ENCODE measurements at places on chromosomes 7 and 10. TPM values are rescaled to one million over a fixed set of nuclear protein-coding genes. Genes with fewer than 3 reads are reported as not detected.

The CPVL gene
- total RNA-seq = 1.2 TPM

The UCMA gene
- total RNA-seq = not detected

The CPA4 gene
- total RNA-seq = not detected

The SMO gene
- total RNA-seq = not detected

The NHLRC2 gene
- 26.3 TPM for total RNA-seq

The GFRA1 gene
- total RNA-seq = not detected

DNA sequence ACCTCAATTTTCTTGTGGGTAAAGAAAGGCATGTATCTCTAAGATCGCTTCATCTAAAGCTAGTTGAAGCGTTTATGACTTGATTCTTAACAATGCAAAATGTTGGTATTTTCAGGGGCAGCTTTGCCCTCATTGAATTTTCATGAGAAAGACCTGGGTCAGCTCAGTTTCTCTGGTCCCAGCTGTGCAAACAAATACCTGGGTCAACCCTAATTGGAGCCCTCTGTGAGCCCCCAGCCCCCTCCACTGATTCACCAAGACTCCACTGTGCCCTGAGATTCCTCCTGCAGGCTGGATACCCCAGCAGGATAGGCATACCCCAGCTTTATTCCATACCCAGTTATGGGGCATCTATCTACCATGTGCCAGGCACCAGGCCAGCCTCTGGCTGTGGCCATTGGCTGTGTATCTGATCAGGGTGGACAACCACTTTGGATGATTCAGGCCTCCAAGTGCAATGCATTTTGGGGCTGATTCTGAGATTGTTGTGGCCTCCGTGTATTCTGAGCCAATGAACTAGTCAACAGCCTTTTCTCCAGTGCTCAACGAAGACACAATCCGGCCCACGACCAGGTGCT is 201.9 kb downstream of the MYOF start:
- DNase-seq = no peak

GRCh38 chr7:106452031-106452851 is 167.5 kb upstream of the NAMPT start:
- no peak for DNase-seq

GRCh38 chr10:82277591-82277990 is 402.6 kb downstream of the NRG3 start:
- DNase-seq = no peak

GRCh38 chr10:67224553-67224952 is 298.7 kb downstream of the LRRTM3 start:
- DNase-seq = no peak

GRCh38 chr7:105881439-105881838 is 5.0 kb upstream of the ATXN7L1 start:
- no peak for DNase-seq

- no peak for DNase-seq
Measured at GRCh38 chr7:148964483-148965267, 63.6 kb downstream of the PDIA4 start.

GRCh38 chr10:124273141-124273540 is 145.6 kb downstream of the OAT start:
- DNase-seq = no peak

GRCh38 chr7:9874182-9874581 is 1099.5 kb upstream of the PHF14 start:
- no peak for DNase-seq

DNA sequence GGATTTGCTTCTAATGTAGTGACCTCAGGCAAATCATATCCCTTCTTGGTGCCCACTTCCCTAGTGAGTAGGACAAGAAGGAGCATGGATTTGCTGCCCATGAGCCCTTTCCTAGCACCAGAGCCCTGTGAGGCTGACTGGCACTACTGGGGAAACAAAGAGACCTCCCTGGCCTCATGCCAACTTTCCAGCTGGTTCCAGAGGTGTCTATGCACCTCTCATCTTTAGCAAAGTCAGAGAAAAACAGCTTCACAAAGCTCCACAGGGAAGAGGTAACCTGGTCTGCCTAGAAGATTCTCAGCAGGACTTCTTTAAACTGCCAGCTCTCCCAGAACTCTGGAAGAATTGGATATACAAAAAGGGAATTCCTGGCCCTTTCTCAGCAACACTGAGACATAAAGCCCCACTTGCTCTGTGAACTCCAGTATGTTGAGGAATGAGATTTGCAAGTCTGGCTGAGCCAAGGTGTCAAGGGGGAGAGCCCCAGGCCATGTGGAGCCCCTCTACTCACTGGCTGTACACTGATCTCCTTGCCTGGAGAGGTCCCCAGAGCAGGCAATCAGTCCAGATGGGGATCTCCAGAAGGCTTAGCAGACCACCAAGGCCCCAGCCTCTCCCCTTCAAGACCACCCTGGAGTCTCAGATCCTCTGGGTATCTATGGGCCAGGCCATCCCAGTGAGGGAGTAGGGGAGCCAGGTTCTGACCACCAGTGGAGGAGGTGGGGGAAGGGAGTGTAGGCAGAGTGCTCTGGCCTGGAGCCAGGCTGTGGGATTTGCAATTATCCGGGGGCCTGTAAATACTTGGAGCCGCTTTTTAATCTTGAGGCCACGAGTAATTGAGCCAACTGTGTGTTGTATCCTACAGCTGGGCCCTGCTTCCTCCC is 24.4 kb upstream of the RBM20 start:
- DNase-seq = no peak

GRCh38 chr7:876972-877311 is 588 bp downstream of the GET4 start:
- DNase-seq = no peak

DNA sequence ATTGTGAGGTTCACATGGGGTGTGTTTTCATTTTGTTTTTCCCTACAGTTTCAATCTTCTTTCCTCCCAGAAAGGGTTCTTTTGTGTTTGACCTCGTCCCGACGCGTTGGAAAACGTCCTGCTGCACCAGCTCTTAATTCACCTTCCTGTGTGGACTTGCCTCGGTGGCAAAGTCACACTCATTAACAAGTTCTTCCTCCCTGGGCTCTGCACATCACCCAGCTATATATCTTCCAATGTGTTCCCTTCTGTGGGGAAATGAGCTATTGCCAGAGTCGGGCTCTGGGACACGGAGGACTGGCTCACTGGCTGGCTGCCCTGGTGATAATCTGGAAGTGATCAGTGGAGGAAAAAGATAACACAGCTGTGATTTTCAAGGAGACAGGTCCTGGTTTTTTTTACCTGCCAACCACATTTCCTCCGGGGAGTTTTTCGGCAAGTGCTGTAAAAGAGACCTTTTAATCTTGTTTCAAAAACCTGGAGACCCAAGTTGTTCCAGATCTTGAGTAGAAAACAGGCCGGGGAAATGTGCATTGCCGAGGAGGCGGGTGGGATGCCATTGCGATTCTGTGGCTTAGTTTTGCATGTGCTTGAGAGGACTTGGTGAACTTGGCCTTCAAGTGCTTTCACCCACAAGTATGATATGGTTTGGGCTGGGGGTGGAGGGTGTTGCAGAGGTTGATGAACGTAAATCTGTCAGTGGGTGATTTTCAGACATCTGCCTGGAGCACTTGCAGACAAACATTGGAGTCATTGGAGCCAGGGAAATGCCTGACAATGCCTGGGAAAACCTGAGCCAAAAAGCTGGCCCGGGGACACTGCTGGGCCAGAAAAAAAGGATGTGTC is 96.5 kb upstream of the CREB5 start:
- DNase-seq = no peak

Measured in activated naive CD8-positive, alpha-beta T cell treated with anti-CD3 and anti-CD28 coated beads, Interleukin-2, amount 10 ng/mL, durations not matched to agents 7 days and 5 days (primary cell).